EH (cell line): ENCODE measurements at places on chromosomes 5 and 9.

- peak; percentile 60 for DNase-seq
Measured at GRCh38 chr5:16550316-16550952, 66.4 kb downstream of the RETREG1 start.

GRCh38 chr9:127395497-127396252, 1.3 kb upstream of the SLC2A8 start:
- DNase-seq, result no peak

GRCh38 chr5:139064613-139065012, 133.6 kb downstream of the SIL1 start:
- no peak for DNase-seq

DNA sequence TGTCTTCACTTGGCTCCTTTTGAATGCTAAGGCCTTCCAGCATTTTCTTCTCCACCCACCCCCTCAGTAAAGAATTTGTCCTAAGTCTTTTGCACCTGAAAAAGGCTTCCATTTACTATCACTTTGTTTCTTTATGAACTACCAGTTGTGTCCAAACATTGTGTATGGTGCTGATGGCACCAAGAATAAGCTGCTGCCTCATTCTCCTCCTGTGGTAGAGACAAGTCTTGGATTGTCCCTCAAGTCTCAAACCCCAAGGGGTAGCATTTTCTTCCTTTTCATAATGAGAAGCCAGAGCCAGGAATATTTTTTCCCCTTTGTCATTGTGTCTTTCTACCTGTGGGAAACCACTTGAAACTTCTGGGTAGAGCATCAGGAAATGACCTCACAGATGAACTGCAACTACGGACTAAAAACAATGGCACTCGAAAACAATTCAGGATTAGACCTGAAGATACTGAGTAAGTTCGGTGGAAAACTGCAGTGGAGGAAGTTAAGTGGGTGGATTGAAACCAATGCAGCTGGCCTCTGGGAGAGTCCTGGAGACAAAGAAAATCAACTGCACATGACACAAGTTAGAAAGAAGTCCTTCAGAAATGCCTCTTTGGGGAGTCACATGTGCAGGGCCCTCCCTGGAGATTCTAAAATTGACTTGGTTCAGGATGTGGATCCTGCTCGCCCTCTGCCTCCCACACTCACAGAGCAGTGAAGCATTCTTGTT, 80.5 kb downstream of the SH3RF2 start:
- no peak for DNase-seq

GRCh38 chr5:171474230-171474813, 54.9 kb downstream of the FGF18 start:
- DNase-seq, result no peak

DNA sequence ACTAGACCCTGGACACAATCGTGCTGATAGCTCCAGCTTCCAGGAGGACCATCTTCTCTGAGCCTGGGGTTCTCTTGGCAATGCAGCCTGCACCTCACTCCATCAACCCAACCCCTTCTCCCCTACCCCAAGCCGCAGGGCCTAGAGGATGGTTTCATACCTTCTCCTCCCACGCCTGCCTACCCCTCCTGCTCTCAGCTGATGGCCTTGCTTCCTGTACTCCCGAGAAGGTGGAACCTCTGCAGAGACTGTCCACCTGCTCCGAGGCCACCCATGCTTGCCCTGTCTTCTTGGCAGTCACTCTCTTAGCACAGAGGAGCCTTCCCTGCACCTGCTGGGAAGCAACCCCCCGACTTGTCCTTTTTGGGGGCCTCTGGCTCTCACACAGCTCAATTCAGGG, 241.9 kb downstream of the IRX2 start:
- DNase-seq, result no peak
